ENCODE measurements at places on chromosomes 5 and 9. TPM values are rescaled to one million over a fixed set of nuclear protein-coding genes. Genes with fewer than 3 reads are reported as not detected.

- no peak for DNase-seq
Observed at GRCh38 chr9:21481470-21482056, 550 bp downstream of the IFNE start.

DNA sequence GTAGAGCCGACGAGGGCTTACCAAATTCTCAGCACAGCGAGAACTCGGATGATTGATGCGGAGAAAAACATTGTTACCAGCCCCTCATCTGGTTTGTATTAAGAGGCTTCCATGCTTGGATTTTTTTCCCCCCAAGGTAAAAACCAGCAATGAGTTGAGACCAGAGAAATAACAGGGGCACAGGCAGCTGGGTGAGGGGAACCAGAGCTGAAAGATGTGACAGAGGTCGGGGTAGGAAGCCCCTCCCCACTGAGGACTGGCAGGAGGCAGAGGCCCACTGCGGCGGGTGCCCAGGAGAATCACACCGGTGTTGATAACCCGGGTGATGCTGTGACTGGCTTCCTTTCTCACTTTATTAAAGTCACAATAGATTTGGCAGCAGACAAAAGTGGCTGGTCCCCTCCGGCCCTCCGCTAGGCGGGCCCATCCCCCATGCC lies 116.5 kb upstream of the PHYKPL start:
- DNase-seq, result no peak

- no peak for DNase-seq
Observed at GRCh38 chr5:123722451-123722850, 210.5 kb downstream of the CSNK1G3 start.

- DNase-seq, result no peak
Observed at GRCh38 chr5:147961208-147961749, 54.9 kb upstream of the C5orf46 start.

- DNase-seq, result no peak
Observed at GRCh38 chr9:81539317-81539716, 150.0 kb downstream of the TLE1 start.

The FBXL17 gene
- total RNA-seq, result 17.8 TPM

The PRPF4 gene
- total RNA-seq, result 46.4 TPM

The PCDHGC4 gene
- total RNA-seq, result 15.9 TPM
